GM12864 (cell line): ENCODE measurements at places on chromosomes 7 and 10.

DNA sequence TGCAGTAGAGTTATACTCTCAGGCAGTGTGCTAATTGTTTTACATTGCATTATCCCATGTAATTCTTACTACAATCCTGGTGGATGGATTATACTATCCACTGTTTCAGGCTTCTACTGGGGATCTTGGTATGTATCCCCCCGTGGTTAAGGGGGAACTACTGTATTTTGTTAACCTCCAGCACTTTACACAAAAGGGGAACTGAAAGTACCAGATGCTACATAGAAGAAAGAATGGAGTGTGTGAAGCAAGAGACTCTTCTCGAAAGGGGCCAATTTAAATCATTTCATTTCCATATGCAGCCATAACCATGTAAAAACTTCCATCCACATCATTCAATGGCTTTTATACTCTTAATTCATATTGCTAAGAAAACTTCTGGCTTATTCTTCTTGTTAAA is 69.4 kb downstream of the C1GALT1 start:
- DNase-seq = peak; percentile 75

DNA sequence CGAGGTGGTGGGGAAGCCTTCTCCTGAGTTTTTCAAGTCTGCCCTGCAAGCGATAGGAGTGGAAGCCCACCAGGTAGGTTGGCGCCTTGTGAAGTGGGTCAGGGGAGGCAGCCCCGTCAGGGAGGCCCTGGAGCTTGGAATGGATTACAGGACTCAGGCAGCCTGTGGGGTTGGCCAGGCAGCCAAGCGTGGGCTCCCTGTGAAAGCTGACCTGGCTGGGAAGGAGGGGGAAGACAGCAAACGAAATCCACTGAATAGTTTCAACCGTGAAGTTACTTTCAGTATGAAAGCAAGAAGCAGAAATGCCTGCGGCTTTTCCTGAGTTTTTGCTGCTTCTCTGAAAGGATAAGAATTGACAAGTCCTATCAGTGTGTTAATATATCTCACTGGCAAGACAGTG is 36.4 kb downstream of the LHPP start:
- no peak for DNase-seq

GRCh38 chr10:85594239-85594638 is 772.4 kb downstream of the GRID1 start:
- no peak for DNase-seq

GRCh38 chr10:51656503-51656902 is 42.9 kb downstream of the CSTF2T start:
- DNase-seq = no peak

DNA sequence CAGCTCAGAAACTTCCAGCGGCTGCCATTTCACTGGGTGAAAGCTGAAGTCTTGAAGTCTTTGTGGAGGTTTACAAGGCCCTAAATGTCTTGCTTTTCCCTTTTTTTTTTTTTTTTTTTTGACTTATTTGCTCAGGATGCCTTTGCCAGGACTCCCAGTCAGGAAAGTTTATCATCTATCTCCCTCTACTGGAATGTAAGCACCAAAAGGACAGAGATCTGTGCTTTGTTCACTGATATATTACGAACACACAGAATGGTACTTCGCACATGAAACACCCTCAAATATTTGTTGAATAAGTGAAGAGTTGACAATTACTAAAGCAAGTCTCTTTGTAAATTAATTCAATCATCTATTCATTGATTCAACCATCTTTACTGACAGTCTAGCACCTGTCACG is 23.2 kb downstream of the ABCB4 start:
- DNase-seq = no peak

GRCh38 chr7:124124201-124124600 is 91.3 kb upstream of the TMEM229A start:
- no peak for DNase-seq

GRCh38 chr7:21167942-21168341 is 259.9 kb upstream of the SP4 start:
- no peak for DNase-seq

- no peak for DNase-seq
These were observed 138.5 kb downstream of the LRRC4 start for GRCh38 chr7:127892488-127893314.

GRCh38 chr10:43138757-43139241 is 554 bp downstream of the CSGALNACT2 start:
- no peak for DNase-seq

DNA sequence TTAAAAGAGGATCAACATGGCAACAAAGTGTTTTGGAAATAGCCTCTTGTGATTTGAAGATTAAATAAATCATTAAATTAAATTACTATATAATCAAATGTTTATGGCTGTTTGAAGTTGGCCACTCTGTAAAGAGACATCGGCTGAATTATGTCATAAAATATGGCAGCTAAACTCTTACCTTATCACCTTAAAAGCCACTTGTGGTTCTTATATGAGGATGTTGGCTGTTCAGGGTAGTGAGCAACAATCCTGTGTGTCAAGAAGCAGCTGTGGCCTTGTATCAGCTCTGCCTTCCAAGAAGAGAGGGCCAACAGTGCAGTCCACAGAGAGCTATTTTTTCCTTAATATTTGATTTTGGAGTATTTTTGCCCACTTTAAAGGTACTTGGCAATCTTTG is 113.4 kb upstream of the CDK6 start:
- DNase-seq = no peak

- no peak for DNase-seq
These were observed 107.5 kb upstream of the NPS start for GRCh38 chr10:127441350-127442219.

DNA sequence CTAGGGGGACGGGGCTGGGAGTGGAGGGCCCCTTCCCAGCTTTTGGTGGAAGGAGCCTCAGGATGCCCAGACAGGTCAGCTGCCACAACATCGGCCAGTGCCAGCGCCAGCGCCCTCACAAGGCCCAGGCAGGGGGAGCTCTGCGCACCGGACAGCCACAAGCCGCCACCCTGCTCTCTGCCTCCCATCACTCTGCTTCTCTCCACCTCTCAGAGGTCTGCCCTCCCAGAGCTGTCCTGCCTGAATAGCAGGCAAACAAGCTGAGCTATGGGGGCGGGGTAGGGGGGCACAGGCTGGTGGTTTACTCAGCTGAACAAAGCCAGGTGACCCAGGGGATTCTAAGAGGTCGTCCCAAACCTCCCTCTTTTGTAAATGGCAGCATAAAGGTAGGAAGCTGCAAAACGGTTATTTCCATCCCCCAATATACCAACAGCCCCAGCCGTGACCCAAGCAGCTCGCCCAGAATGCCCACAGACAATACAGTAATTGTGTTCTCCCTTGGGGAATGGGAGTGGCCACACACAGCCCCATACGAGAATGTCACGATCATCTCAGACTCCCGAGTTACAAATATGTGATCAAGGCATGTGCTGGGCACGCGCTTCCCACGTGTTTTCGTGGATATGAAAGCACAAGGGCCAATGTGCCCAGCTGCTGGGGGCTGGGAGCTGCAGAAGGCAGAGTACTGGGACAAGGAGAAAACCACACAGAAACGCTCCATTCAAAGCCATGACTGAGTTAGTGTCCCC is 19.7 kb downstream of the FAM53B start:
- no peak for DNase-seq

DNA sequence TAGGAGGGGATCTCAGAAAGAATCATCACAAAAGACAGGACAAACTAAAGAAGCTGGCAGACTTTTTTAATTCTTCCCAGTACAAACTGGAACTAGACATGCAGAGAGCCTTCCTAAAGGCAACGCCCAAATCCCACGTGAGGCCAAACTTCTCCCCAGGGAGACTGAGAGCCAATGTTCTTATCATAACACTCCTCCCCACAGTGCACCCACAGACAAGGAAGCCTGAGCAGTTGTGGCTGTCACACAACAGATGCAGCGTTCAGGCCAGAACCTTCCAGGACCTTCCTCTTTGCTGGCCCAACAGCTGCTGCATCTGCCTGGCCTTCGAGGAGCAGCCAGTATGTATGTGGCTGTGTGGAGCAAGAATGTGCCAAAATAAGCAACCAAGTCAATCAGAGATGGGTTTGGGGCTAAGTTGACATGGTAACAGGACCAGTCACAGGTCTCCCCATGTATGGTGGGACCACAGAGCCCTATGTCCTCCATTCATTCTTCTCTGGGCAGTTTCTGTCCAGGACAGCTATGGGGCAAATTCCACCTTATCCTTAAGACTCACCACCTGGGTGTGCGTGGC is 34.9 kb downstream of the SRPK2 start:
- DNase-seq = no peak

GRCh38 chr10:118669020-118669791 is 73.8 kb upstream of the PRLHR start:
- no peak for DNase-seq

- DNase-seq = no peak
These were observed 356.0 kb upstream of the MYO3A start for GRCh38 chr10:25578061-25578460.

DNA sequence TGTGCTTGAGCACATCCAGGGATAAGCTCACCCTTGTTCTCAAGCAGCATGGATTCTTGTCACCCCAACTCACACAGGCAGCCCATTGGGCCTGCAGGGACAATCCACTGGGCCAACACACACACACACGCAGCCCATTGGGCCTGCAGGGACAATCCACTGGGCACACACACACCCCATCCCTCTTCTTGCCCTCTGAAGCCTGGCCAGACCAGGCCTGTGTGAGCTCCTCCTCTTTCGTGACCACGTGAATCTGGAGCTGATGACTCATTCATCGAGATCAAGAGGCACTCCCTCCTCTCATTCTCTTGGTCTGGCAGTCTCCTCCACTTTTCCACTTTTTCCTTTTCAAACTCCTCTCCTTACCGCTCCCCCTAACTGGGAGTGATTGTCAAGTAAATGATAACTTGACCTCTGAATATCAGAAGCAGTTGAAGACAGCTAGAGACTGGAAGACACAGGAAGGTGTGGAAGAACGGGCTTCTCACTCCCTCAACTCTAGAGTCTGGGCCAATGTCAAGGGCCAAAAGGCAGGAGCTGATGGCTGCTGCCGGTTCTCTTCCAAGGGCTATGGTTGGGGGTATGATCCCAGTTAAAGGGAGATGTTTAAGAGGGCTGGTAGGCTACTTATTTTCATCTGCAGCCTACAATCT is 89.7 kb downstream of the HIPK2 start:
- DNase-seq = no peak

DNA sequence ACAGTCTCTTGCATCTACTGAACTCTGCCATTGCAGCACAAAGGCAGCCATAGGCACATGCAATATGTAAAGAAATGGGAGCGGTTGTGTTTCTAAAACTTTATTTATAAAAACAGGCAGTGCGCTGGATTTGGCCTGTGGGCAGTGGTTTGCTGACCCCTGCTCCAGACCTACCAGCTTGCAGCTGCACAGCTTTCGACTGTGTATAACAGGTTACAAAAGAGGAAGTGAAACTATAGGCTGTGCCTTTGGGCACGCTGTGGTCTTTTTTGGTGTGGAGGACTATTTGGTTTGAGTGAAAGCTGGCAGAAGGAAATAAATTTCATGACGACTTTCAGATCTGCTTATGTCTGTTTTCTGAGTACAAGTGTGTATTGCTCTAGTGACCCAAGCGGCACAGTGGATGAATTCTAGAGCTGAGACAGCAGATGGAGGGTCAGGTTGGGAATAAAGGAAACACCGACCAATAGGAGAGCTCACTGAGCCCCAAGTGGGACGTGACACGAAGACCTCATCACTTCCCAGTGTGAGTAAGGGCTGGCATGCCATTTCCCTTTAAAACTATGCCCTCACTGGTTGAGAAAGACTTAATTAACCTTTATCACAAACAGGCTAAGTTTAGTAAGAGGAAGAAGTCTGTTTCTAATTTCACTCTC is 152.7 kb downstream of the ANK3 start:
- peak; percentile 94 for DNase-seq

DNA sequence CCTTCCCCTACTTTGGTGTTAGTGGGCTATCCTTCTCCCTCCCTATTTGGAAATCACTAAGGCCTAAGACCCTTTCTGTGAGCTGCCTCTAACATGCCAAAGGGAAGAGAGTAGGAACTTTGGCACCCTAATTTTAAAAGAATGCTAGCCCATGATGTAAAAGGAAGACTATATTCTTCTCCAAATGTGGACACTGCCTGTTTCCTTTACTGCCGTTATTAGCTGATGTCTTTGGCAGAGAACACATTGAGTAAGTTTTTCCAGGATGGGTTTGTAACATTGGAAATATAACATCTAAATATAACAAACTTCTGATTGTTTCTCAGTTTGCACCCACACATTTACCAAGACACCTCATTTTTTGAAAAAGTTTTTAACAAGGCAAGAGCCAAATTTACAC is 56.9 kb upstream of the TNKS2 start:
- no peak for DNase-seq

DNA sequence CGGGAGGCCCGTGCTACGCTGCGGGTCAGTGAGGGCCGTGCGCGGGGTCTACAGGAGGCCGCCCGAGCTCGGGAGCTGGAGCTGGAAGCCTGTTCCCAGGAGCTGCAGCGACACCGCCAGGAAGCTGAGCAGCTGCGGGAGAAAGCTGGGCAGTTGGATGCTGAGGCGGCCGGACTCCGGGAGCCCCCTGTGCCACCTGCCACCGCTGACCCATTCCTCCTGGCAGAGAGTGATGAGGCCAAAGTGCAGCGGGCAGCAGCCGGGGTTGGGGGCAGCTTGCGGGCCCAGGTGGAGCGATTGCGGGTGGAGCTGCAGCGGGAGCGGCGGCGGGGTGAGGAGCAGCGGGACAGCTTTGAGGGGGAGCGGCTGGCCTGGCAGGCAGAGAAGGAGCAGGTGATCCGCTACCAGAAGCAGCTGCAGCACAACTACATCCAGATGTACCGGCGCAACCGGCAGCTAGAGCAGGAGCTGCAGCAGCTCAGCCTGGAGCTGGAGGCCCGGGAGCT is 7.0 kb downstream of the LZTS2 start:
- no peak for DNase-seq

DNA sequence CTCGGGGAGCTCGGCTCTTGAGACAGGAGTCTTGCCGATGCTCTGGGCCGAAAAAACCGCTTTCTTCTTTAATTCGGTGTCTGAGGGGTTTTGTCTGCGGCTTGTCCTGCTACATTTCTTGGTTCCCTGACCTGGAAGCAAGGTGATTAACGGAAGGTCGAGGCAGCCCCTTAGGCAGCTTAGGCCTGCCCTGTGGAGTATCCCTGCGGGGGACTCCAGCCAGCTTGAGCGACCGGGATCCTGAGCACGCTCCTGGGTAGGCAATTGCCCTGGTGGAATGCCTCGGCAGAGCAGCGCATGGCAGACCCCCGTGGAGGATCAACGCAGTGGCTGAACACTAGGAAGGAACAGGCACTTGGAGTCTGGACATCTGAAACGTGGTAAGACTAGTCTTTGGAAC is 30.5 kb upstream of the GHITM start:
- DNase-seq = no peak
